HT1080 (cell line): ENCODE measurements at places on chromosomes 7 and 10.

DNA sequence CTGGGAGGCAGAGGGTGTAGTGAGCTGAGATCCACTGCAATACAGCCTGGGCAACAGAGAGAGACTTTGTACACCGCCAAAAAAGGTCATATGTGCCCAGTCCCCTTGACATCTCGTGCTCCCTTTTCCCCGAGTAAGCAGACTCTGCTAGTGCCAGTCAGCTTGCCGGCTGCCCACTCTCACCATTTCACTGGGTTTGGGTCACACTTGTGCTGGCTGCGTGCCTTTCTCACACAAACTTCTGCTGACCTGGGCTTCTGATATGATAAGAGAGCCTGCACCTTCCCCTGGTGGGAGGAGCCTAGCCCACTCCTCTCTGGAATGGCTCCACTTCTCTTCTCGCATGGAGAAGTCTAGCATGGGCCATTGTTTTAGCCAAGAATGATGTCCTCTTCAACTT, 53.4 kb downstream of the MPP7 start:
- no peak for DNase-seq

GRCh38 chr7:30406664-30407425, 71.7 kb downstream of the NOD1 start:
- no peak for DNase-seq

DNA sequence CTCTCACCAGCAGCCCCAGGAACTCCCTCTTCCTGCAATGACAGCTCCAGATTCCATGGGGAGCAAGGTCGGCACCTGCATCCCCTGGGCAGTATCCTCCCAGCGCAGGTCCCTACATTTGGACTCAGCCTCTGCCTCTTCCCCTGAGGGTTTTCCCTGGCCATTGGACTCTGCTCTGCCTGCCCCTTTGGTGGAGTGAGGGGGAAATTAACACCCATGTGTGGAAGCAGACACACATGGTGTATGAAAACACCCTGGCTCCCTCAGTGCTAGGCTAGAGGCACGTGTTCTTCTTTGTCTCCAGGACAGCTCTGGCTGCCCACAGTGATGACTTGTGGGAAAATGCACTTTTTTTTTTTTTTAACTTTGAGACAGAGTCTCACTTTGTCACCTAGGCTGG, 8.4 kb downstream of the PRF1 start:
- DNase-seq: no peak

- DNase-seq: no peak
Measured at GRCh38 chr7:953547-954327, 743 bp downstream of the ADAP1 start.

- peak; percentile 13 for DNase-seq
Measured at GRCh38 chr10:96339956-96340904, 18.6 kb downstream of the OPALIN start.

- no peak for DNase-seq
Measured at GRCh38 chr10:80540136-80540535, 2.4 kb downstream of the SH2D4B start.

DNA sequence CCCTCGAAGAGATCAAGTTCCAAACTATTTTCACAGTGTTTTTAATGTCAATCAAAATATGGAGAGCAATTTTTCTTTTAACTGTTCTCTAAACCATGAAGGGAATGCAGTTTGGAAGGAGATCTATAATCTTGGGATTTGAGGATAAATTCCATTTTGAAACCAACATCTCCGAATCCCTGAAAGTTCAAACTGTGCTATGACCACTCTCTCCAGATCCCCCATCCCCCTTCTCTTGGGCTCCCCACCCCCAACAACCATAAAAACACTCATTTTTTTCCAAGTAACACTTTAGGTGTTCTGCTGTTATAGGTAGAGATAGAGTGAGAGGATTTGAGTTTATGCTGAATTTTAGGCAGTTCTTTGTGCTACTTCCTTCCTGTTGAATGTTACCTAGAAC, 1.7 kb downstream of the CALD1 start:
- no peak for DNase-seq

DNA sequence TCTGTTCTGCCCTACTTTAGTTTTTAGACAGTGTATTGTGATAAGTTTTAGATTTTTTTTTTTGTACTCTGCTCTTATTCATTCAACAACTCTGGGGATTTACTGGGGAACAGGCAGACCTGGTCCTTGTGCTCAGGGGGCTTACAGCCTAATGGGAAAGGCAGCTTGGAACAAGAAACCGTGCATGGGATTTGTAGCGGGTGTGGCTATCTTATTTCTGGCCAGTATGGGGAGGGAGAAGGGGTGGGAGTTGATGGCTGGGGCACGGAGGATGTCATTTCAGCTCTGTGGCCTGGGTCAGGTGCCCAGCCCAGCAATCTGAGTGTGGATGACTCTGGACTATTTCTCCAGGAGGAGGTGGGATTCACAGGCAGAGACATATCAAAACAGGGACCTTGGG, 47.0 kb downstream of the GRK5 start:
- DNase-seq: peak; percentile 15

GRCh38 chr7:24216576-24217125, 67.3 kb upstream of the NPY start:
- peak; percentile 30 for DNase-seq

- no peak for DNase-seq
Measured at GRCh38 chr10:14379556-14380280, 49.0 kb upstream of the FRMD4A start.

GRCh38 chr7:149817301-149817771, 20.8 kb upstream of the ZNF862 start:
- no peak for DNase-seq

GRCh38 chr7:44046321-44047061, 2.0 kb downstream of the DBNL start:
- no peak for DNase-seq

DNA sequence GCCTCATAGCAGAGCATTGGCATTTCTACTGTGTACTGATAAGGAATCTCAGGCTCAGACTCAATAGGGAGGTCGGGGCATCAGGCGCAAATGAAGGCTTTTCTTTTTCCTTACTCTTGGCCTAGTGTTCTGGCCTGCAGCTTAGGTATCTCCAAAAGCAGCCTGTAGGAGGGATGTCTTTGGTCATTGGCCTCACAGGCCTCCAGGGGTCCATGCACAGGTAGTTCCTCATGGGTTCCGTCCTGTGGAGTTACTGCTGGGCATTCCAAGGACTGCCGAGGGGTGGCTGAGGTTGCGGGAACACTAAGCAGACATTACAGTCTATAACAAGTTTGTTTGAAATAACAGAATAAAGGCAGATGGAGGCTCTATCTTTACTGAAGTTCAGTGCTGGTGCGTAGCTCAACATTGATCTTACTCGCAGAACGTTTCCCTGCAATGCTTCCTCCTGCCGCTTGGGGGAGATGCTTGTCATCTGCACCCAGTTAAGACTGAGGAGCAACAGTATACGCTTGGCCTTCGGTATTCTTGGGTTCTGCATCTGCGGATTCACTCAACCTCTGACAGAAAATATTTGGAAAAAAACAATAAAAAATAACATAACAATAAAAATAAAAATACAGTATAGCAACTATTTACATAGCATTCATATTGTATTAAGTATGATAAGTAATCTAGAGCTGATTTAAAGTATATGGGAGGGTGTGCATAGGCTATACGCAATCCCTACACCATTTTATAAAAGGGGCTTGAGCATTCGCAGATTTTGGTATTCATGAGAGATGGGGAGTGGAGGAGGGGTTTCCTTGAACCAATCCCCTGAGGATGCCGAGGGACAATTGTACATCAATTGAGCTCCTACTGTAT, 58.9 kb downstream of the SH2D4B start:
- peak; percentile 53 for DNase-seq

DNA sequence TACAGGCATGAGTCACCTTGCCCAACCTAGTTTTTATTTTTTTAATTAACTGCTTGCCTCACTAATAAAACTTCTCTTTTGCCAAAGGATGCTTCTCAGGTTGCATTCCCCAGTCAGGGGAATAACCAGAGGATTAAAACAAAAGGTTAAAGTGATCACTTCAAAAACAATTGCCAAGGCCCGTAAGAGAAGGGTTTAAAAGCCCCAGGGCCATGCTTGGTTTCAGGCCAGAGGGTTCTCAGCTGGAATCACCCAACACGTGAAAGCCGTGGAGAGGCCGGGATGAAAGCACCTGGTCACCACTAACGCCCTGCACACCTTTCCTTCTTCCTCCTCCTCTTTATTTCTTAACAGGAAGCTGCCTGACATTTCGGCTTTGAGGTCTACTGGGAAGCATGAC, 587.5 kb downstream of the PTPRN2 start:
- no peak for DNase-seq

DNA sequence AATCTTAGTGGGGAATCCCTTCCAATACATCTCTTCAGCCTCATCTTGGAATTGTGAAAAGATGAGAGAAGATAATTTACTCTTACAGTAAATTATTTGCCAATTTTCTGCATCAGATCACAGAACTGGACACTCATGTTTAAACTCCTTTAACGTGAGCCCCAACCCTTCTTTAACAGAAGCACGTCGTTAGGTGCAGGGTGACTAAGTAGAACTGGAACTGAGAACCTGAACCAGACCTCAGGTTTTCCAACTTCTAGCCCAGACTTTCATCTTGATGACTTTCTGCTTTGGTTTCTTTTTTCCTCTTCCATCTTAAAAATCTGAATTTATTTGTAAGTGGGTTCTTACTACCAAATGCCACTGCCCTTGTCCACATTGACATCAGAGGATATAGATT, 57.2 kb upstream of the LYZL2 start:
- DNase-seq: no peak

- DNase-seq: no peak
Measured at GRCh38 chr10:58593008-58593407, 80.3 kb downstream of the BICC1 start.

GRCh38 chr7:85423209-85423895, 236.5 kb upstream of the SEMA3D start:
- no peak for DNase-seq

DNA sequence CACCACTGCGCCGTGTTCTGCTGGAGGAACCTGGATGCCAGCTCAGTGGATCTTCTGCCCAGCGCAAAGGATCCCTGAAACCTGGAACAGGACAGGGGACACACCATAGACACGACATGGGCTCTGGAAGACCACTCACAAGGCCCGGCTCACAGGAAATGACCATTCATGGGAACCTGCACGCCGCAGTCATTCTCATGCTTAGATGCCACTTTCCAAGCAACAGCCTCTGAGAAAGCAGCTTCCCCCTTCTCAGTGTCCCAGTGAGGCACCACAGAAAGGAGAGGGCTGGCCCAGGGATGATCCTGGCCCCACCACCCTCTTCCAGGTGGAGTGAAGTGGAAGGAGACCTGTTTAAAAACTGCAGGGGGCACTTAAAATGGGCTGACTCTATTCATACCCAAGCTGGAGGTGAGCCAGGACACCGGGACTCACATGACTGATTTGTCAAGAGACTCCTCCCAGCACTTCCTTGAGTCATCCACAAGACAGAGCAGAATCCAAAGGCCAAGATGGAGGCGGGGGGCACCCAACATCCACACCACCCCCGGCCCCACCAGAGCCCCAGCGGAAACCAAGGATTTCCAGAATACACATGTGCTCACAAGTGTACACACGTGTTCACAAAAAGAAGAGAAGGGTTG, 11.2 kb downstream of the CTBP2 start:
- peak; percentile 64 for DNase-seq

GRCh38 chr7:157490465-157490912, 153.7 kb downstream of the DNAJB6 start:
- DNase-seq: peak; percentile 99

DNA sequence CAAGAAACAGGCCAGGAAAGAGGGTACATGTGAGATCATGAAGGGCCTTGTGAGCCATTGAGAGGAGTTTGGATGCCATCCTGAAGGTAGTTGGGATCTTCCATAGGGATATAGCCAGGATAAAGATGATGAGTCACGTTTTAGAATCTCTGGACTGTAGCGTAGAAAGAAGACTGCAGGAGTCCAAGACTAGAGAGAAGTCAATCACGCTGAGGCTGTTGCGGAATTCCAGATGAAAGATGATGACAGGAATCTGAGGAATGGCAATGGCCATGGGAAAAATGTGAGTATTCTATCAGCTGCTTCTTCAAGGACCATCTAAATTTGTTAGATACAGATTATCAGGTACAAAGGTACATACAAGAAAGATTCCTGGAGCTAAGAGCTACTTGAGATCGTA, 711.3 kb downstream of the GRM8 start:
- peak; percentile 27 for DNase-seq

- DNase-seq: no peak
Measured at GRCh38 chr10:6040205-6040604, 22.0 kb downstream of the IL2RA start.

DNA sequence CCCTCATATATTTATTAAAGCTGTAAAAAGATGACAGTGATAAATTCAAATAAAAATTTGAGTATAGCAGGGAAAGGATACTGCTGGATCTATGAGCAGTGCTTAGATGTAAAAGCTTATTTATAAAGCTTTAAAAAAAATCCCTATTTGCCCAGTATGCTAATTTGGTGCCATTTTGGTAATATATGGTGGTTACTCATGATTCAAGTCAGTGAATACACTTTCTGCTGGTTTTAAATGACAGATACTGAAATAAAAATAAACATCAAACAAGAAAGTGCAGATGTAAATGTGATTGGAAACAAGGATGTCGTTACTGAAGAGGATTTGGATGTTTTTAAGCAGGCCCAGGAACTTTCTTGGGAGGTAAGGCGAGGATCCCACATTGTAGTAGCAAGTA, 134.4 kb upstream of the SAMD8 start:
- no peak for DNase-seq

DNA sequence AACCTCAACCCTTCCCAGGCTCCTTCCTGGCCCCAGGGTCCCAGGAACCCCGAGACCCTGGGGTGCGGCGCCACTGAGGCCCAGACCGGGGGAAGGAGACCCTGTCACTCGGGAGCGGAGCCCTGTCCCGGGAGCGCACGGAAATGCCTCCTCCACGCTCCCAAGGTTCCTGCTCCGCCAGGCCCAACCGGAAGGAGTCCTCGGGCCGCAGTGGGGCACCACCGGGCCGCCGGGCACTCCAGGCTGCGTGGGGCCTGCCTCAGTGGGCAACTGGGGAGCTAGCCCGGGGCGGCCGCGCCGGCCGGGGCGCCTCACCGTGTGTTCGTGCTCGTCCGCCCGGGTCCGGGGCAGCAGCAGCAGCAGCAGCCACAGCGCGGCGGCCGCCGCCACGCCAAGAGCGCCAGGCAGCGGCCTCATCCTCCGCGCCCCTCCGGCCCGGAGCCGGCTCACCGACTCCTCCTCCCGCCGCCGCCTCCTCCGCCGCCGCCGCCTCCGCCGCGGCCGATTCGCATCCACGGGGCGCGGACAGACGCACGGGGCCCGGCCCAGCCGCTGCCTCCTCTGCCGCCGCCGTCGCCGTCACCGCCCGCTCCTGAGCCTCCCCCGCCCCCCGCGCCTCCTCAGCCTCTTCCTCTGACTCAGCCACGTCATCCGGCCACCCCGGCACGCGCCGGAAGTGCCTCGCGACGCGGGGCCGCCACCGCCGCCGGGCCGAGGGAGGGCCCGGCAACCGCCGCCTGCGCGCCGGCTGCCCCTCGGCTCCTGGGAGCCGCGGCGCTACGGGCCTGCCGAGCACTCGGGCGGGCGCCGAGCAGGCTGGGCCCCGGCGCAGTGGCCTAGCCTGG, at the start of gene TM9SF3:
Gene TM9SF3 (minus strand): TSS at position 594 of the 845 bp plus-strand sequence. CDS start 177 bp downstream, at position 417.
- peak; percentile 84 for DNase-seq

GRCh38 chr10:47140761-47141348, 159.1 kb upstream of the GDF10 start:
- DNase-seq: no peak

- no peak for DNase-seq
Measured at GRCh38 chr7:159083698-159084068, 61.0 kb downstream of the VIPR2 start.

- DNase-seq: no peak
Measured at GRCh38 chr10:118840776-118841468, 86.2 kb upstream of the CACUL1 start.

- no peak for DNase-seq
Measured at GRCh38 chr7:124489925-124490324, 275.7 kb downstream of the GPR37 start.
